ENCODE measurements at places on chromosomes 7 and 10.

- no peak for DNase-seq
These were observed 1255.3 kb upstream of the LRRN3 start for GRCh38 chr7:109835577-109835976.

DNA sequence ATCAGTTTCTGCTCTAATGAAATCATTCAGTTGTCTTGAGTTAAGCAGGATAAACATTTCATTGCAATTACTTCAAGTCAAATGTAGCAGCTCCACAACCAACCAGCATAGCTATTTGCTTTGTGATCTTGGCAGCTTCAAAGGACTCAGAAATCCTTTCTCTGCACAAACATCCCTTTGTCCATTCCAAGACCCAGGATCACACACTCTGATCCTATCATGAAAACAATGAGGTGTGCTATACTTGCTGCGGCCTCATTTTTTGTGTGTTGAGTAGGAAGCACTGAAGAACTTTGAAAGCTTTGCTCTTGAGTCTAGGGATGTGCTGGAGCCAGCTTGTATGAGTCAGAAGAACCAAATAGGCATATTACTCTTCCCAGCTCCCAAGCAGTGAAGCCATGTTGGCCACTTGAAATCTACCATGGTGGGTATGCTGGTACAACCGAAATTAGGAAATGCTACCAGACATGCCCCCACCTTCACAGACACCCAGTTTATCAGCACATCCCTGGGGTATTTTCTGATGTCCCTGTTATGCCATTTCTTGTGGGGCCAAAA is 199.4 kb upstream of the PRSS58 start:
- no peak for DNase-seq

GRCh38 chr10:91090761-91091529 is 129.5 kb upstream of the PCGF5 start:
- no peak for DNase-seq

DNA sequence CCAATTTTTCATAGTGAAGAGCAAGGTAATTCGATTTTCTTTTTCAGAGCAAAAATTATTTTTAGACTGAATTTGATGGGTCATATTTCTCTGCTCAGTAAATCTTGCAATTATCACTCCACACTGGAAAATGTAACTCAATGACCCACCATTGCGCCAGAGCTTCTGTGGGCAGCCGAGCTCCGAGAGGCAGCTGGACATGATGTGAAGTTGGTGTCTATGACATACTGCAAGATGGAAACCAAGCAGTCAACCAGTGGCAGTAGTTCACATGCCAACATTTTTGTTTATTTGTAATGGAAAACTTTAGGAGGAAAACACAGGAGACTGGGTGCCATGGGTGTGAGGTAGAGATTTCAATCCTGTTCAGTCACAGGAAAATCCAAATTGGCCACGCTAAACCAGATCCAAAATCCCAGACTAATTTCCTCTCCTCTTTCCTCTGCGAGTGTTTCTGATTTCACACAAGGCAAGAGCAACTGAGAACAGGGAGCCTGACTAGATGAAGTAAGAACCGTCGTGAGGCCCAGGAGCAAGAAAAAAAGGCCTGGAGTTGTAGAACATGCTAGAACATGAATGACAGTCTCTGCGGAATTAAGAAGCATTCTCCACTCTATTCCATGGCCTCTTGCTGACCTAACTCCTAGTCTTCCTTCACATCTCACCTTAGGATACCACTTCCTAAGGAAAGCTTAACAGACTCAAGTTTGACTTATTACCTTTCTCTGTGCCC is 39.3 kb downstream of the CALD1 start:
- DNase-seq = no peak

DNA sequence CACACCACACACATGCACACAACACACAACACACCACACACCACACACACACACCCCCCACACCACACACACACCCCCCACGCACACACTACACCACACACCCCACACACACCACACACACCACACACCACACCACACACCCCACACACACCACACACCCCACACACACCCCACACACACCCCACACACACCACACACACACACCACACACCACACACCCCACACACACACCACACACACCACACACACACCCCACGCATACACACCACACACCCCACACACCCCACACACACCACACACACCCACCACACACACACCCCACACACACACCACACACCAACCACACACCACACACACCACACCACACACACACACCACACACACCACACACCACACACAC is 16.4 kb downstream of the UCN3 start:
- DNase-seq = no peak

GRCh38 chr7:105399043-105399725 is 10.5 kb upstream of the SRPK2 start:
- no peak for DNase-seq

GRCh38 chr10:127368929-127369328 is 172.5 kb upstream of the INSYN2A start:
- DNase-seq = no peak

DNA sequence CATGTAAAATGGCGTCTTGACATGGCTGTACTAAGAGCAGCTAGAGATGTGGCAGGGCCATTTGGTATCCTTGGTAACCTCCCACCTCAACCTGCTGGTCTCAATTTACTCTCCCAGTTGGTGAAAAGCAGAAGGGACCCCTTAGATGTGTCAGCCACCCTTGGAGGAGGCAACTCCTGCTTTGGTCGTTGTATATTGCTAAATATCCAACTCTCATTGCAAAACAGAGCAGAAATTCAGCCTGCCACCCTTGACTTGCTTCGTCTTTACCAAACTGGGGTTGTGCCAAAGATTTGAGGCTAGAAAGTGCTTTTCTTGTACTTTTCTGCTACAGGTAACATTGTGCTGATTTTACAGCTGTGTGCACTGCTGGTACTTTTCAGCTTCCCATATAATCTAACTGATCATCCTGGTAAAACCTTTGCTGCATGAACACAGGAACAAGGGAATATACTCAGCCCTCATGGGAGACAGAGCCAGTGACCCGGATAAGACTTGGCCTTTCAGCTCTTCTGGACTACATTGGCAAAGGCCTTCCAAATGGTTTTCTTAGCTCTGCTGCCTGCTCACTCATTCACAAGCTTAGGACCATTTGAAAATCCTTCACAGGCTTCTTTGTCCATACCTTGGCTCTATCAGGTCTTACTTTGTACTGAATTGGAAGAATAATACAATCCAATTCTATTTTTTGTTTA is 2.2 kb upstream of the VSTM4 start:
- no peak for DNase-seq

GRCh38 chr7:126489874-126490273 is 762.9 kb downstream of the GRM8 start:
- DNase-seq = no peak

DNA sequence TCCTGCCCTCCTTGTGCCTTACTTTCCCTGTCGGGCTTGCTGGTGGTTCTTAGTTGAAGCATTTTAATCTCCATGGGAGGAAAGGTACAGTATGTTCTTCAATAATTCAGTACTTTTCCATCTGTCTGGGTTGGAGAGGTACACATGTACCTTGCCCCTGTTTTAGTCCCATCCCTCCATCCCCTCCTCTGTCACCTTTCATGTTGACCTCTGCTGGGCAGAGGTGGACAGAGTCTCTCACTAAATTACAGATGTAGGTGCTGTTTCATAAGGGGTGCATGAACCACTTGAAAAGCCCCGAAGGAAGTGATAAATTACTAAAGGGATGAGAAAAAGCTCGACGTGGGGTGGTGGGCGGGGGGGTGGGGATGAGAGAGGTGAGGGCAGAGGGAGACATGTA is 5.4 kb downstream of the AGFG2 start:
- no peak for DNase-seq

DNA sequence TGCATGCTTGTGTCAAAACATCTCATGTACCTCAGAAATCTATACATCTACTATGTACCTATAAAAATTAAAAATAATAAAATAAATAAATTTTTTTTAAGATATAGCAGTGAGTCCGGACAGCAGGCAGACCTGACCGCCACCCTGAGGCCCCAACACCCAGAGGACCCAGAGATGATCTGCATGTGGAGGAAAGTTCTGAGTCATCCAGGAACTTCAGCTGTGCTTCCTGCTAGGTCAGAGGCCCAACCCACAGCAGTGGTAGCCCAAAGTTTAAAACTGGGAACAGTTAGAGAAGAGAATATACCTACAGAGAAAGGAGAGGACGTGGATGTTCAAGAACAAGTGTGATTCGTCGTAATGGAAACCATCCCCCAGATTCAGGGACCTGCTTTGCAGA is 683.7 kb upstream of the NRP1 start:
- no peak for DNase-seq

GRCh38 chr7:15507708-15508107 is 54.1 kb downstream of the AGMO start:
- no peak for DNase-seq

GRCh38 chr7:149683181-149683580 is 90.2 kb downstream of the ZNF467 start:
- DNase-seq = no peak

DNA sequence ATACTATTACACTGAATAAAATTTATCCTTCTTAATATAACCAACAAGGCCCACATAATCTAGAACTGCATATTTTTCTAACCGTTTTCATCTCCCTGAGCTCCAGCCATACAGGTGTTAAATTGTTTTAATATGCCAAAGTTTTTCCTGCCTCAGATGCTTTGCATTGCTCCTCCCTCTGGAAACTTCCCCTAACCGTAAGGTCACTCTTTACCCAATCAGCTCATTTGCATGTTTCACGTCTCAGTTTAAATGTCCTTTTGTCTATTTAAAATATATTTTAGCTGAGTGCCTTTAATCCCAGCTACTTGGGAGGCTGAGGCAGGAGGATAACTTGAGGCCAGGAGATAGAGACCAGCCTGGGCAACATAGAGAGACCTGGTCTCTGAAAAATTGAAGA is 228.5 kb downstream of the ADK start:
- no peak for DNase-seq

GRCh38 chr10:124904796-124905195 is 37.1 kb upstream of the ZRANB1 start:
- DNase-seq = no peak

DNA sequence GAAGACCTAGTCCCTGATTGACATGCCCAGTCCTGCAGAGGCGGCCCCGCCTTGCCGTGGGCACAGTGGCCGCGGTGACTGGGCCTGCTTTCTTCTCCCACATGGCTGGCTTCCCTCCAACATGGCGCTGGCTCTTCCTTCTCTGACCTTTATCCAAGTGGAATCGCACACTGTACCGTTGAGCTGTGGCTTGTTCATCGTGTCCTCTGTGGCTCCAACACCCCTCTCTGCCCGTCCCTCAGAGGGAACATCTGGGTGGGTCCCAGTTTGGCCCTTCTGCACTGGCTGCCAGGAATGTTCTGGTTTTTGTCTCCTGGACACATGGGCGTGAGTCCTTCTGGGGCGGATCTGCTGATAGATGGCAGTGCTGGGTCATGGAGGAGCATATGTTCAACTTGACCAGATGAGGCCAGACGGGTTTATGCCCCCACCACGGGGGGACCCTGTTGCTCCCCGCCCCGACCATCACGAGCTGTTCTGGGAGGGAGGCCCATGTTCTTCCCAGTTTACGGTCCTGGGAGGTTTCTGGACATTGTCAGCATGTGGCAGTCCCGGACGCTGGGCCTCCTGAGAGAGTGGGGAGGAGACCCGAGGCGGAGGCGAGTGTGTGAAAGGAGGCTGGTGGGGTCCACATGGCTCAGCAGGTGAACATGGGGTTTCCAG is 63.5 kb downstream of the LHPP start:
- no peak for DNase-seq

GRCh38 chr10:101902820-101903145 is 59.2 kb upstream of the KCNIP2 start:
- DNase-seq = no peak

DNA sequence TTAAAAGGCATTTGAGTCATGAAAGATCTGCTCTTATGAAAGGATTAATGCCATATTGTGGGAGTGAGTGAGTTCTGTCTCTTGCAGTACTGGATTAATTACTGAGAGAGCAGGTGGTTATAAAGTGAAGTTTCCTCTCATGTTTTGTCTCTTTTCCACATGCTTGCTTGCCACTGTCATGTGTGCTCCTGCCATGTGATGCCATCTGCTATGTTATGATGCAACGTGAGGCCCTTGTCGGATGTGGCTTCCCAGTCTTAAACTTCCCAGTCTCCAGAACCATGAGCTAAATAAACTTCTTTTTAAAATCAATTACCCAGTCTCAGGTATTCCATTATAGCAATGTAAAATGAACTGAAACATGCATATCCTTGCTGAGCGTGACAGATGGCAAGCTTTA is 22.7 kb upstream of the TCTN3 start:
- DNase-seq = no peak

GRCh38 chr7:145884716-145885514 is 231.7 kb upstream of the CNTNAP2 start:
- DNase-seq = no peak

DNA sequence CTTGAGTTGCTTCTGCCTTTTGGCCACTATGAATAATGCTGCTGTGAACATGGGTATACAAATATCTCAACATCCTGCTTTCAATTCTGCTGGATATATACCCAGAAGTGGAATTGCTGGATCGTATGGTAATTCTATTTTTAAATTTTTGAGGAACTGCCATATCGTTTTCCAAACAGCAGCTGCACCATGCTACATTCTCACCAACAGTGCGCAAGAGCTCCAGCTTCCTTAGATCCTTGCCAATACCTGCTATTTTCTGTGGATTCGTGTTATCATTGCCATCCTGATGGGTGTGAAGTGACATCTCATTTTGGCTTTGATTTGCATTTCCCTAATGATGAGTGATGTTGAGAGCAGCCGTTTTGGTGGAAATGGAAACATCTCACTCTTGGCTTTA is 26.7 kb downstream of the FRMD4A start:
- no peak for DNase-seq

DNA sequence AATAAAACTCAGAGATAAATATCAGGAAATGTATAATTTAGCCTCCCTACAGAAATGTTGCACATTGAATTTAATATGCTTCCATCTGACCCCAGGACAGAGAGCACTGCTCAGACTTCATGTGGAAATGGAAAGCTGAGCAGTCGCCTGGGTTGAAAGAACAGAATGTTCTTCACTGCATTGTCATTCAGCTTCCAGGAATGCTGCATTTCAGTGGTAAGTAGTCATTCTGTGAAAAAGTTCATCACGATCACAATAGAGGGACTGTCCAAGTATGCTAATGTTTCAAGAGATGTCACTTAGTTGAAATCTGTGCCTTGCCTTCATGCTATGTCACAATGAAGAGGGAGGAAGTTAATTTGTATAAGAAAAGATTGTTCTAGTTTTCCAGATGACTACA is 147.3 kb downstream of the NRCAM start:
- no peak for DNase-seq

GRCh38 chr10:3635697-3636096 is 149.3 kb downstream of the KLF6 start:
- no peak for DNase-seq

DNA sequence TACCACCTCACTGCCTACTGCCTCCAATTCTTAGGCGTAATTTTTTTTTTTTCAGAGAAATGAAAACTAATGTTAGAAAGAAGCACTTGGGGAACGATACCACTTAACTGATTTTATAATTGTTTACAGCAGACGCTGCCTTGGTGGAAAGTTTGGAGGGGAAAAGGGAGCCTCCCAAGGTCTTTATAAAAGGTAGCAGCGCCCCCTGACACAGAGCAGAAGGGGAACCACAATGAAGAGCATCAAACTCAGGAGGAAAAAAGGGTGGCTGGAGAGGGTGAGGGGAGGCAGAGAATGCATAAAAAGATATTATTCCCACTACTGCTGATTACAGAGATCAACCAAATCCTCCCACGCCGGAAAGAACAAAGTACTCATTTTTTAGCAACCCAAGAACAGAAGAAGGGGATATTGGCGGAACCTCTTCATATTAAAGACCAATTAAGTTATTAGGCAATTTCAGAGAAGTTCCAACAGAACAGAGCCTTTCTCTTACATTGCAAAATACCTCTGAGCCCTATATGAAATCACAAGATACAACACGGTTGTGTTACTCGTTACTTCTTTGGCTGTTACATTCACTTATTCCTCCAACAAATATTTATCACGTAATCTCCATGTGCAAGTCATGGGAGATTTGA is 135.8 kb downstream of the TEX36 start:
- no peak for DNase-seq

All from activated naive CD4-positive, alpha-beta T cell (primary cell).